ENCODE measurements at places on chromosomes 1 and 21.
A peak's percentile ranks its signal among the peaks of the same experiment; 100 is the strongest.

DNA sequence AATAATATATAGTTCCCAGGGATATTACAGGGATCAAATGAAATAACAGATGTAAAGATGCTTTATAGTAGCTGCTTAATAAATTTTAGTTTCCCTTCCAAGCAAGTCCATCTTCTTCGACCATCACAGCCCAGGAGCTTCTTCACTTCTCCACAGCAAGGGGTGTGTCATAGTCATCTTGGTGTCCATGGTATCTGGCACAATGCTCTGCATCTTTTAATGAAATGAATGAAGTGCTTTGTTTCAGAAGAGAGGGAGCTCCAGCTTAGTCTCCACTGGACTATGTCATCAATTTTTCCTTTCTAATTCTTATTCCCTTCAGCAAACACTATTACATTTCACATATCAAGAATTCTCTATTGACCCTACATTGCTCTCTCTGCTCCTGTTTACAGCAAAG lies 4.9 kb upstream of the MACF1 start:
- DNase-seq = no peak

DNA sequence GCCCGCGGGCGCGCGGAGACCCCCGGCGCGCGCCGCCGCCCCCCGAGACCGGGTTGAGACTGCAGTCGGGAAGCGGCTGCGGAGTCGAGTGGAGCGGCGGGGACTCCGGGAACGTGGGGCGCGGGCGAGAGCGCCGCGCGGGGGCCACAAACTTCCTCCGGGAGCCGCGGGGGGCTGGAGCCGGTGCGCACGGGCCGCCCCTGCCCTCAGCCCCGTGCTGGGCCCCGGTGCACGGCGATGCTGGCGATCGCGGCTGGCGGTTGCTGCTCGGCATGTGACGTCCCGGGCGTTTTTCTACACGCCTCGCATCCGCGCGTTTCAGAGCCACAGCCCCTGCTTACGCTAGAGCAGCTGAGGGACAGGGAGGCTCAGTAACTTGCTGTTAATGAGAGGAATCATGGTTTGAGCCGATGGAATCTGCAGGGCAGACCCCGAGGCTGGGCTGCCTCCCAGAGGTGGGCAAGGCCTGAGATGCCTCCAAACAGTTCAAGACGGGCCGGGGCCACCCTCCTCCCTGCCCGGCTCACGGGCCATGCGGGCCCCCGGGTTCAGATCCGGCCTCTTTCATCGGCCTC lies 520 bp downstream of the TMEM201 start:
- DNase-seq = no peak

GRCh38 chr1:90731382-90732050 lies 14.4 kb upstream of the BARHL2 start:
- no peak for DNase-seq

GRCh38 chr1:111404588-111404987 lies 22.9 kb downstream of the OVGP1 start:
- DNase-seq = no peak

- DNase-seq = no peak
These were observed at the start of gene SLC2A5 for GRCh38 chr1:9069326-9070100. Gene SLC2A5, minus strand, starts transcription at chr1:9069635. Its CDS starts 99 bp downstream, at chr1:9069536.

DNA sequence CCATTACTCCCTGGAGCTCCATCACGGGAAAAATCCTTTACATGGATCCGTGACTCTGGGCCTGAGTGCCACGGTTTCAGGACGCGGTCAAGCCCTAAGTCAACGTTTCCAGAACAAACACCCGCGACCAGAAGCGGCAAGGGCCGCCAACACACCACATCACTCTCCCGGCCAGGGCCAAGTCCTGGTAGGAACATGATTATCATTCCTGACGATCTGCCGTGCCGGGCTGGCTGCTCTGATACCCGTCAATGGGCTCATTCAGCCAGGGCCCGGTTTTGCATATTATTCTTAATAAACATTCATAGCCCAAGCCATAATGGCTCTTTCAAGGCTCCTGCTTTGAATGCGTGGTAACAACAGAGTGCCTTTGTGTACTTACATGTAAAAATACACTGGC lies 44.6 kb upstream of the SIM2 start:
- DNase-seq = peak; percentile 38

DNA sequence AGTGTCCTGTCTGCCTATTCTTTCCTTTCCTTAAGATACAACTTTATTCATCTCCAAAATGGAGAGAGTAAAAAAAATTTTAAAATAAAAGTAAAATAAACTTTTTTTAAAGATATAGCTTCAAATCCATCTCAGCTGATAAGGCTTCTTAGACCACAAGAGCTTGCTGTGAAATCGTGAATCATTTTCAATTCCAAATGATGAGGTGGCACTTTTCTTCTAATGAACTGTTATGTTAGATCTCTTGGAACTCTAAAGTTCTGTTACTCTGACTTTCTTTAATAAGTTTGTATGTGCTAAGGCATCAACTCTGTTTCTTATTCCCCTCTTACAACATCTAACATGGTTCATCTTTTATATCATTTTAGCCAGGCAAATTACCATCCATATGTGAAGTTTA lies 4.5 kb downstream of the SH3GLB1 start:
- no peak for DNase-seq

- no peak for DNase-seq
These were observed 186.5 kb upstream of the CTTNBP2NL start for GRCh38 chr1:112209493-112209892.

- DNase-seq = no peak
These were observed 9.0 kb upstream of the CGN start for GRCh38 chr1:151502035-151502700.

DNA sequence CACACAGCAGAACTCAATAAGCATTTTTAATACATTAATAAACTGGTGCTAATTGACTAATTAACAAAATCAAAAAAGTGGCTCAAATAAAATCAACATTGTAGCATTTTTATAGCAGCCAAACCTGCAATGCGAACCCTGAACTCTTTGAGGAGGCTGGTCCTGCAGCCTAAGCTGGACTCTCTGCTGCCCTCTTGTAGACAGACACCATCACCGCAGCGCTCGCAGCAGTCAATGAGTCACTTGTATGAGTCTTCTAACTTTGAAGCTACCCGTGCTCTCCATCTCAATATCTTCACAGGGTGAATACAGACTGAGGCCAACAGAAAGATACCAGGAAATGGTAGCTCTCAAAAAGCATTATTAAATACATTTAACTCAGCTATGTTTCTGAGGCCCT lies 9.7 kb upstream of the KRTAP7-1 start:
- no peak for DNase-seq

DNA sequence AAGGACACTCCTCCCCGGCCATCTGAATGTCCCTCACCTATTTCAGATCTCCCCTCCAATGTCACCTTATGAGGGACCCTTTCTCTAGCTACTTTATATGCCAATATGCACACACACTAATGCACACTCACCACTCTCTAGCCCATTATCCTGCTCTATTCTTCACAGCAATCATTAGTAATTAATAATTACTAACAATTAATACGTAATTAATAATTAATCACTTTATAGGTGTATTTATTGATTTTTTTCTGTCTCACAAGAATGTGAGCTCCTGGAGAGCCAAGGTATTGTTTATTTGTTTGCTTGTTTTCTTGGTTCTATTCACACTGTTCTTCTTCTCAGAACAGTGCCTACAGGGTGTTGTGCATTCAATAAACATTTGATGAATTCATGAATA lies 385.2 kb upstream of the DUSP10 start:
- no peak for DNase-seq

GRCh38 chr1:152964536-152964935 lies 5.9 kb upstream of the SPRR4 start:
- no peak for DNase-seq

DNA sequence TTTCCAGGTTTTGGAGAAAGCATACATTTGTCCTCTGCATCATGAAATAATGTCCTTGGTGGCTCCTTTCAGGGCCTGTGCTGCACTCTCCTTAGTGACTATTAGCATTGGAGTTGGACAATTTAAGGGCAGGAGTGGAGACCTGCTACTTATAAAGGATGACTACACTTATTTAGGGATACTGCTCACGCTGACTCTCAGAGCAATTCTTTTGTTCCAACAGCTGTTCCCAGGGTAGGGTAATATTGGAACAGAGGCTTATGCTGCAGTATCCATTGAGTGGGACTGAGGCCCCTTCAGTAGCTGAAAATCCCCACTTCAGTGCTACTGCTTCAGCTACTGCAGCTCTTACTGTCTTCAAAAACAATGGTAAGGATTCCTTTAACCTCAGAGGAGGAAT lies 84.6 kb downstream of the GPR88 start:
- DNase-seq = no peak

DNA sequence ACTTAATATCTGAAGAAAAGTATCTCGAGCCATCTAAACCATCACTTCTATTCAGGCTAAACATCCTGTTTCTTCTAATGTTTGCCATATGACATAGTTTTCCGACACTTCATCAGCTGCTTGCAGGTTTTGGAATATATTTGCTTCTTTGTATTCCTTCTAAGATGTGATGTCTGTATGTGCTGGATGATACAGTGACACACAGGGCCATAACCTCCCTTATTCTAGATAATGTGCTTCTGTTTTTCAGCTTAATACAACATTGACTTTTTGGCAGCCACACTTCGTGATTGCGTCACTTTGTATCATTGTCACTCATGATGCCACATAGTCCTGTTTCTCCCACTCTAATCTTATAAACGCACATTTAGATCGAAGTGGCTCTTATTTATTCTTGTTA lies 156.3 kb downstream of the CRB1 start:
- DNase-seq = no peak

DNA sequence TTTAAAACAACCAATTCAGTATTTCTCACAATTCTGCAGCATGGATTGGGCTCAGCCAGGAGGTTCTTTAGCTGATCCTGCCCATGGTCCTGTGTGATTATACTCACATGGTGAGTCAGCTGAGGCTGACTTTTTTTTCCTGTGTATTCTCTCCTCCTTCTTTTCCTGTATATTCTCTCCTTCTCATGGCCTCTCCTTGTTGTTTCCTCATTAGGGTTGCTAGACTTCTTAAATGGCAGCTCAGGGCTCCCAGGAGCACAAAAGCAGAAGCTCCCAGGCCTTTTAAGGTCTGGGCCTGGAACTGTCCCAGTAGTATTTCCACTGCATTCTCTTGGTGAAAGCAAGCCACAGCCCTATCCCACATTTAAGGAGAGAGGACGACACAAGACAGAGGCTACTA lies 26.8 kb downstream of the VANGL1 start:
- no peak for DNase-seq

GRCh38 chr1:101247404-101248287 lies 10.8 kb downstream of the S1PR1 start:
- no peak for DNase-seq

- no peak for DNase-seq
These were observed 195.7 kb downstream of the FCRL5 start for GRCh38 chr1:157356601-157357000.

GRCh38 chr1:29805122-29805895 lies 569.0 kb downstream of the PTPRU start:
- DNase-seq = no peak

DNA sequence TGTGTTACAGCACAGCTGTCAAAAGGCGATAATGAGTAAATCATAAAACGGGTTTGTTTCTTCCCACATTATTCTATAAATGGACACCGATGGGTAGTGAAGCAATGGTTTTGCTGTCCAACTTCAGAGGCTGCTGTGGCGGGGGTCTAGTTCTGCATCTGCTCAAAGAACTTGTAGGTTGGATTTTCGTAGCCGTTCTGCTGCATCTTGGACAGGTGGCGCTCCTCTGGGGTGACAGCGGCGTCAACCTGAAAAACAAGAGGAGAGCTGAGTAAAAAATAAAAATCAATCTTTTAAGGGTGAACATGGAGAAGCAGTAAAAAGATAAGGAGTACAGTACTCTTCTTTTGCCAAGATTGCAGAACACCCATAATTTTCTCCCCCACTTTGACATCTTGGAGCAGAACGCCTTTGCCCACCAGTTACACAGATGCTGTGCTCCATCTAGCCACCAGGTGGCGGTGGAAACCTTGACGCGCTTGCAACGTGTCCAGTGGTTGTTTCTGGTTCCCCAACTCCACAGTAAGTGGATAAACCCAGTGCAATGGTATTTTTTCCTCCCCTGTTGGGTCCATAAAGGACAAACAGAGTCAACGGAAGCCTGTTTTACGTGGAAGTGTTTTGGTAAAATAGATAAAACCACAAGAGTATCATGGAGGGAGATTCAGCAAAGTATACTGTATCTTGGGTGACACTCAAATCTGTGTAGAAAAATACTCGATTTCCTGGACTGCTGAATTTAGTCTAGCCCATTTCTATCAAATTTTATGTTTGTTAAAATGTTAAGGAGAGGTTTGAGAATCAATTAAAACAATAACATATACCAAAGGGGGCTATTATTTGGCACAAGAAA lies 147.0 kb downstream of the GABPA start:
- peak; percentile 53 for DNase-seq

GRCh38 chr1:152654110-152654509 lies 9.1 kb upstream of the LCE2D start:
- DNase-seq = peak; percentile 33

- DNase-seq = no peak
These were observed 13.2 kb downstream of the S100A7A start for GRCh38 chr1:153429266-153430165.

DNA sequence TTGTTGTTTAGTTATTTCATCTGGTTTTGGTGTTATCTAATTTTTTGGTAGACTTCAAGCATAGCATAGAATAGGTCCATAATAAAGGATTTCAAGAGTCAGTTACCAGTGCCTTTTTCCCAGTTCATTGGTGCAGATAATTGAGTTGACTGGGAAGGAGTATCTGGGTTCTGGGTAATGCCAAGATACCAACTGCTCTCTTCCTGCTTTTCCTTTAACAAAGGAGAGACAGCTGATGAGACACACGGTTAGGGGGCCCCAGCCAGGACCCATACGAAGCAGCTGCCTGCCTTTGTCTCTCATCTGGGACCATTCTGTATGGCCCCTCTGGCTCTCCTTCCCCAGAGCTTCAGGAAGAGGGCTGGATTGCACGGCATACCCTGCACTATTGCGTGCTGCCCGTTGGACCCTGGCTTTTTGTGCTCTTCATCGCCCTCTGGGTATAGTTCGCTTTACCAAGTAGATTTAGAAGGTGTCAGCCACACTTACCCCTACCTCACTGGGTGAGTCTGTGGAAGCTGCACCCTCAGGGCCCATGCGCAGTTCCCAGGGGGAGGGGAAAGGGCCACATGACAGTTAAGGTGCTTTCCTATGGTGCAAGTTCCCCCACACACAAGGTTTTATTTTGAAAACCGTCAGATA lies 7.0 kb downstream of the NAV1 start:
- DNase-seq = no peak

GRCh38 chr1:91513160-91513559 lies 12.5 kb downstream of the CDC7 start:
- DNase-seq = no peak

DNA sequence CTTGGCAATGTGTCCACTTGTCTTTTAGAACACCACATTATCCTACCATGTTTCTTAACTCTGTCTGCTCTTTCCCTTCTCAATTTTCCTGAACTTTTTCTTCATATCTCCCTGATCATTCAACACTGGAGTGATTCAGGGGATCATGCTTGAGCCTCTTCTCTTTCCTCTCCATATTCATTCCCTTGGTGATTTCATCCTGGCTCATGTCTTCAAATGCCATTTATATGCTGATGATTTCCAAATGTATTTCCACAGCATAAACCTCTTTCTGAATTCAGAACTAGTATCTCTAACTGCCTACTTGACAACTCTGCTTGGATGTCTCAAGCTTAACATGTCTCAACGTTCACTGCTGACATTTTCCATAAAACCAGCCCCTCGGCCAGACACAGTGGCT lies 8.5 kb upstream of the IVL start:
- no peak for DNase-seq
